ENCODE measurements at places on chromosomes 16 and 17. TPM values are rescaled to one million over a fixed set of nuclear protein-coding genes. Genes with fewer than 3 reads are reported as not detected.

The TBC1D3K gene
- polyA plus RNA-seq = 0.21 TPM

The MYH13 gene
- not detected for polyA plus RNA-seq

The TMEM98 gene
- 263 TPM for polyA plus RNA-seq

The PPP1R9B gene
- 50.7 TPM for polyA plus RNA-seq

The CHP2 gene
- polyA plus RNA-seq = 0.26 TPM

The CCDC154 gene
- 10.0 TPM for polyA plus RNA-seq

DNA sequence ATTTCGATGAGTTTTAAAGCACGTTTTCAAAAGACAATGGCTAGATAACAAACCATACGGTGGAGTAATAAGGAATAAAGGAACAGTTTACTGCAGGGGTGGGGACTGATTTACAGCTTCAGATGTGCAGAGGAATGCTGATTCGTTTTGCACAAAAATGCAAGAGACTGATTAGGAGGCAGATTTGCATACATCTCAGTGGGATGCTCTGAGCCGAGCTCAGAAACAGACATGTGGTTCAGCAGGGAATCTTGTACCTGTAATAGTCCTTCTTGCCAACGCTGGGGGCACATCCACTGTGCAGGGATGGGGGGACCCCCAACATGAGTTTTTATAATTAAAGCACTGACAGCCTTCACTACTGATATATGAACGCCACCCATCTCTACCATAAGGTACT, 308.0 kb downstream of the GRIN2A start:
- DNase-seq = no peak

GRCh38 chr17:82872591-82873520, 33.0 kb upstream of the ZNF750 start:
- DNase-seq = no peak

DNA sequence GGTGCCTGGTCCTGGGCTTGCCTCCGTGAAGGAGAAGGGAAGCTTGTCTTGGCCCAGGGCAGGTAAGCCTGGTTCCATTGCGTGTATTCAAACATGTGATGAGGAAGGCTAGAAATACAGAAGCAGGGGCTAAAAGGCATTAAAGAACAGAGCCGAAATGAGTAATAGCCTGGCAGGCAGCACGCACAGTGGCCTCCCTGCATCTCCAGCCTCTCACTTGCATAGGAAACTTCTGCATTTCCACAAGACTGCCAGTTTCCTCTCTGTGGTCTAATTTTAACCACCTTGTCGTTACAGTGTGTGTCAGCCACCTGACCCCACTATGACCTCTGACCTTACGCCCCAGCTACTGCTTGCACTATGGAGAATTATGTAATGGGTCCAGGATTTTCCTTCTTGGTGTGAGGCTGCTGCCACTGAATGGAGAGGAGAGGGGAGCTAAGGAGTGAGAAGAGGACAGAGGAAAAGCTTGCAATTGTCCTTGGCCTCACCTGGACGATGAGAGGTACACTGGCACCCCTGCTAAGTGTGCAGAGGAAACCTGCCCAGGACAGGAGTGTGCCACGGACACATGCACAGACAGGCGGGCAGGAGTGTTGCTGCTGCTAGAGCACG, 32.8 kb downstream of the HIC1 start:
- no peak for DNase-seq

GRCh38 chr17:73017658-73018057, 74.8 kb downstream of the SLC39A11 start:
- no peak for DNase-seq

DNA sequence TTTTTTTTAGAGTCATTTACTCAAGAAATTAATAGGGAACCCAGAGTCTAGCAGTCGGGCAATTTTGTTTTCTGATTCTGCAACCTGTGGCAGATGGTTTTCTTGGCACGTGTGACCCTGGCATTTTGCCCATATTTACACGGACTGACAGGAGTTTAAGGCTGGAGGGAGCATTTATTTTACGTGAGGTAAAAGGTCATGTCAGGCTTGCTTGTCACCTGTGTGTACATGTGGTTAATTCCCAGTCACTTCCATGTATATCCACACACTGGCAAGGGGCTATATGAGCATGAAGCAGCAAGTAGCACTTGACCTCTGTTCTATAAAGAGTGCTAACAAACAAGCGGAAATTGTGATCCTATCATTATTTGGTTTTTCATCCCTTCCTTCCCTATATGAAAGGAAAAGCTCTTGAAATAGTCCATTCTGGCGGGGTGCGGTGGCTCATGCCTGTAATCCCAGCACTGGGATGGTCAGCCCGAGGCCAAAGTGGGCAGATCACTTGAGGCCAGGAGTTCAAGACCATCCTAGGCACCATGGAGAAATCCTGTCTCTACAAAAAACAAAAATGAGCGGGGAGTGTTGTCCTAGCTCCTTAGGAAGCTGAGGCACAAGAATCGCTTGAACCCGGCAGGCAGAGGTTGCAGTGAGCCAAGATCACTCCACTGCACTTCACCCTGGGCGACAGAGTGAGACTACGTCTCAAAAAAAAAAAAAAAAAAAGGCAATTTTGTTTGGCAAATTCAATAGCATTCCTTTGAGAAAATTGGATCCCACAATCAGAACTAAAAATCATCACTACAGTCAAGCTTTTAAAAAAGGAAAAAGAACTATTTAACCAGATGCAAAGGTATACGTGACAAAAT, 2.1 kb downstream of the SPAG9 start:
- no peak for DNase-seq

DNA sequence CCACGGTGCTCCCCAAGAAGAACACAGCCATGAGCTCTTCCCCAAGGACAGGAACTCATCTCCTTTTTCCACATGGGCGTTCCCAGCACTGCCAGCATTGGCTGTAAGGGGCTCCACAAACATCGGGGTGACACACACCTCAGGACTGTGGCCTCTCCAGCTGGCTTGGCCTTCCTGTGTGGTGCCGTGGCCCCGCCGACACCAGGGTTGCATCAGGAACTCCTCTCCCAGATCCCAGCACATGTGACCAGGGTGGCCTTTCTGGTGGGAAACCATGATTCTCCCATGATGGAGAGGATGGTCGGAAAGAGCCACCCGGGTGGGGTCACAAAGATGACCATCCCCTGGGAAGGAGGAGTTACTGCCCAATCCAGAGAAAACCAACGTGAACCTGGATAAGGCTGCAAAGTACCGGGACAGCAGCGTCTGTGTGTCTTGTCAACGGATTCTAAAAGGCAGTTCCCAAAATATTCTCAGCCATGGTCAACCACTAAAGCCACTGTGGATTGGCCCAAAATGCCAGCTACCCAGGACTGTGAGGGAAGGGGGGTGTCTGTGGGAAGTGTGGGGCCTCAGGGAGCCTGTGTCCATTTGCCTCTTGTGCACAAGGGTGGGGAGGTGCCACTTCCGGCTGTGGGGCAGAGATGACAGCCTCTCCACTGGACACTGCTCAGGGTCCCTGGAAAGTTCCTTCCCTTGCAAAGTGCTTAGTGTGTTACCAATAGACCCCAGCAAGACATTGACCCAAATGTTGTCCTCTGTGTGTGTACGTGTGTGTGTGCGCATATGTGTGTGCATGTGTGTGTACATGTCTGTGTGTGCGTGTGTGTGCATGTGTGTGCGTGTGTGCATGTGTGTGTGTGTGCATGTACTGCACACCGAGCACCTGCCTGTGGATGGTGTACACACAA, 78.0 kb upstream of the CBX4 start:
- DNase-seq = no peak

GRCh38 chr16:50802000-50802399, 60.1 kb downstream of the CYLD start:
- DNase-seq = peak; percentile 72

All from right lung (tissue), 10 donors.